ENCODE measurements at places on chromosomes 5 and 9. TPM values are rescaled to one million over a fixed set of nuclear protein-coding genes. Genes with fewer than 3 reads are reported as not detected.

DNA sequence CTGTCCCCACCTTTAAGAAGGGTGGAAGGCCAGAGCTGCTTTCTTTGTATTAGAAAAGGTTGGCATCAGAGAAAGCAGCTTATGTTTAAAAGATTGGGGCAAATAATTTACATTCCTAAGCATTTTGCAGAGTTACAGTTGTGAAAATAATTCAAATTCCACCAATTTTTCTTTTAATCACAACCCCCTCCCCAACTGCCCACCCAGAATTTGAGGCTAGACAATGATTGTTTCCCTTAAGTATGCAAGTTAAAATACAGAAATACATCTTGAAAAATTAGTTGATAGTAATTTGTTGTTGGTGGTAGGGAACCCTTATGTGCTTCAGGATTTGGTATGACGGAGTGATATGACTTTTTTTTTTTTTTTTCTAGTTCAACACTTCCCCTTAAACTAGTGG, 133.0 kb downstream of the ZSWIM6 start:
- no peak for DNase-seq

GRCh38 chr9:126321742-126322141, 4.9 kb upstream of the MVB12B start:
- DNase-seq, result no peak

- no peak for DNase-seq
Observed at GRCh38 chr5:54868511-54869483, 116.6 kb downstream of the ESM1 start.

The NDUFB6 gene
- total RNA-seq, result 14.8 TPM

GRCh38 chr9:135505406-135506187, 5.1 kb downstream of the MRPS2 start:
- DNase-seq, result no peak

Measured in bronchial epithelial cell (primary cell).